ENCODE measurements at places on chromosomes 3 and 15.

DNA sequence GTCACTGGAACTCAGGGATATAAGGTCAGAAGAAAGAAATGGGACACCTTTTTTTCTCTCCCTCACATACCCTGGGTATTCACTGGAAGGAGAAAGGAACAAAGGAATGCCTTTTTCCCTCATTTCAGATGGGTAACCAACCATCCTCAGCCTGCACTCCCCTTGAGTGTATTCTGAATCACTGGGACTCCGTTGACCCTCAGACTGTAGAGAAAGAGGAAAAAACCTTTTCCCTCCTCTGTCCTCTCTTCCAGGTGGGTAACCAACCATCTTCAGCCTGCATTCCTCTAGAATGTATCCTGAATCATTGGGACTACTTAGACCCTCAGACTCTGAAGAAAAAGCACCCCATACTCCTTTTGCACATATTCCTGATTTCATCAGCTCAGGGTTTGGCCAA, 11.4 kb downstream of the PRR20G start:
- DNase-seq, result no peak

- DNase-seq, result no peak
These were observed 101.6 kb upstream of the ANKRD28 start for GRCh38 chr3:15899388-15899787.

GRCh38 chr3:147651107-147651778, 242.1 kb downstream of the ZIC1 start:
- no peak for DNase-seq

DNA sequence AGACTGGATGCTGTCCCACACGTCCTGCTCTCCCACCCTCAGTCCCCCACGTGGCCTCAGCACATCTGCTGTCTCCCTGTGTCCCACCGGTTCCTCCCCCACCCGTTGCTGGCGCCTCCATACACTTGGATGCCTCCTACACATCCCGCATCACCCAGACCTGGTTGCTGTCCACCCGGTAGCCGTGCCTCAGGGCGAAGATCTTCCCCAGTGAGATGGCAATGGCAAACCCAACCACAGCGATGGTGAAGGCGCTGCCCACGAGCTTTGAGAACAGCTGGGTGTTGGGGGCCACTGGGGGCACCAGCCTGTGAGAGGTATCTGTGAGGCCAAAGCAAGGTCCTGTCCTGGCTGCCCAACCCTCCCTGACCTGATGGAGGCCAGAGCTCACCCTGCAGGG, 4.4 kb downstream of the SLC26A6 start:
- no peak for DNase-seq

DNA sequence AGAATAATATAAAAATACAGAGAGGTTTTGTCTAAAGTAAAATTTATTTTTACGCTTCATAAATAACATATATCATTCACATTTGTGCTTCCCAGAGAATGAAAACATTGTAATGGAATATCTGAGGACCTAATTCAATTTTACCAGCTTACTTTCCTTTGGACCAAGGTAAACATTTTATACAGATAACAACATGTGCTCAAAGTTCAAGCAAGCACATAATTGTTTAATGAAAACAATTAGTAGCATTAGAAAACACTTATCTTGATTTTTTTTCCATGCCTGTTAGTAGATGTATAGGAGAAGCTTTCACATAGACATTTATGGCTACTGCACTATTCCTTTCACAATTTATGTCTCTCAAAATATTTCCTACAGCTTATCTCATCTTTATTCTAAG, 400.0 kb downstream of the ZIC1 start:
- DNase-seq, result no peak

- no peak for DNase-seq
These were observed 77.5 kb upstream of the CADM2 start for GRCh38 chr3:84881288-84881687.

DNA sequence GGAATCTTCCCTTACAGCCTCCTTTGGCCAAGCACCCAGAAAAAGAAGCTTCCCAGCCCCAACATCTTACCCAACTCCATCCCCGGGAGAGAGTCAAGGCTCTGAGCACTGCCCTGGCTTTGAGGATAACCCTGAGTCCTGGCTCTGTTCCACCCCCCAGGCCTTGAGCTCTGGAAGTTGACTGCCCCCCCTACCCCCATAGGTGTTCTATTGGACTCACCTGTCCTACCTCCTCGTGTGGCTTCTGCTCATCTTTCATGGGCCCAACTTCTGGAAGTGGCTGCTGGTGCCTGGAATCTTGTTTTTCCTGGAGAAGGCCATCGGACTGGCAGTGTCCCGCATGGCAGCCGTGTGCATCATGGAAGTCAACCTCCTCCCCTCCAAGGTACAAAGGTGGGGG, 22.3 kb downstream of the NOX5 start:
- DNase-seq, result no peak

DNA sequence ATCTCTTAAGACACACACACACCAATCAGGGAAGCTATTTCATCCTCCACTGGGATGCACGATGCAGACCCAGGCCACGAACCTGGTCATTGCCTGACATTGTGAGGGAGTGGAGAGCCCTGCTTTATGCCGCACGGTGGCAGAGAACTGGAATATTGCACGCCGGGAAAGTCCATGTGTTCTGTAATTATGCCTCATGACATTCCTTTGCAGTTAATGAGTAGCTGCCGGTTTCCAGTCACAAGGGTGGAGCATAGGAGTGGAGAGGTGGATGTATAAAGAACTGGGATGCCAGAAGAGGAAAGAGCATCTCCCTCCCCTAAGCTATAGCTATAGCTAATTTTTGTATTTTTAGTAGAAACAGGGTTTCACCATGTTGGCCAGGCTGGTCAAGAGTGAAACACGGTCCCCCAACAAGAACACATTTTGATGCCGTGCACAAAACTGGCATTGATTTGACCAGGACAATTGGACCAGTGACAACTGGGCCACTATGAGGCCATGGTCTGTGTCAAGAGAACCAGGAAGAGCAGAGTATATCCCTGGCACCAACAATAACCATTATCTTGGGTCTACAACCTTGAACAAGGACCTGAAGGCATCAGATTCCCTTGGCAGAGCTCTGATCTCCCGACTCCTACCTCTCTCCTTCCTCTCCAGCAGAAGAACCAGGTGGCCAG, 51.4 kb downstream of the SH3BP5 start:
- no peak for DNase-seq

GRCh38 chr3:96449346-96449745, 365.0 kb upstream of the EPHA6 start:
- no peak for DNase-seq

GRCh38 chr3:65979731-65980130, 59.0 kb downstream of the MAGI1 start:
- no peak for DNase-seq

DNA sequence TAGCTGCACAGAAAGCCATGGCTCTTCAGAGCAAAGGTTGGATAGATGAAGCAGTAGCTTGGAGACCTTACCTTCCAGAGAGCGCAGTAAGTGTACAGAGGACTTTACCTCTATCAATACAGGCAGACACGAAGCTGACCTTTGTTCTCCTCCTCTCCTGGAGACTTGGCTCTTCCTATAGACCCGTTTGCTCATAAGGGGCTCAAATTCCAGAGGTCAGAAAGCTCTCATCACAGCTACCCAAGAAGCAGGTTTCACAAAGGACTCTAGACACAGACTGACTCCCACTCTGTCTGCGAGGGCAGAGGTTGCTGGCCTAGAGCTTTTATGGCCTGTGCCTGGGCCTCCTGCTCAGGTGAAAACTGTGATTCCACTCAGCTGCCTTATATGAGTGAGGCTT, 35.4 kb upstream of the TOPAZ1 start:
- no peak for DNase-seq

DNA sequence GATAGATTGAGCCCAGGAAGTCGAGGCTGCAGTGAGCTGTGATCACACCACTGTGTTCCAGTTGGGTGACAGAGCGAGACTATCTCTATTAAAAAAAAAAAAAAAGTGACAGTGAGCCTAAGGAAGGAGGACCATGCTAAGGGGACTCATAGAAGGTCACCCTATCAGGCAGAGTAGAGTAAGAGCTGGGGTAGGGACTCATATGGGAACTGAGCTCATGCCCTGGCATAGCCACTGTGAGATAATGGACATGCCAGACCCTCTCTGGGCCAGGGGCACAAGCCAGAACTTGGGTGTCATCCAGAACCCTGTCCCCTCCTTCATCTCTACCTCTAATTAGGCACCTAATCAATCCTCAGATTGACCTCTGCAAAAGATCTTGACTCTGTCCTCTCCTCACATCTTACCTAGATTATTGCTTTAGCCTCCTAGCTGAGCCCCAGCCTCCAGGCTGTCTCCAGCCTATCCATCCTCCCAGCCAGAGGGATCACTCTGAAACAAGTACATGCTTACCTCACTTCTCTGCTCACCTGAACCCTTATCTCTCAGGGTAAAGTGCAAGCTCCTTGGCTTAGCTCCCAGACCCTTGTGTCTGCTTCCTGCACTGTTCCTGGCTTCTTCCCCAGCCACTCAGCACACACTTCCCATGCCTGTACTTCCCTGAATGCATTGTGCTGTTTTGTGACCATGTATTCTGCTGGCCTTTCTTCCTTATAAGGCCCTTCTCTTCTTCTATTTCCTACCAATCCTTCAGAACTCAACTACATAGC, 76.4 kb downstream of the DAPK2 start:
- no peak for DNase-seq

DNA sequence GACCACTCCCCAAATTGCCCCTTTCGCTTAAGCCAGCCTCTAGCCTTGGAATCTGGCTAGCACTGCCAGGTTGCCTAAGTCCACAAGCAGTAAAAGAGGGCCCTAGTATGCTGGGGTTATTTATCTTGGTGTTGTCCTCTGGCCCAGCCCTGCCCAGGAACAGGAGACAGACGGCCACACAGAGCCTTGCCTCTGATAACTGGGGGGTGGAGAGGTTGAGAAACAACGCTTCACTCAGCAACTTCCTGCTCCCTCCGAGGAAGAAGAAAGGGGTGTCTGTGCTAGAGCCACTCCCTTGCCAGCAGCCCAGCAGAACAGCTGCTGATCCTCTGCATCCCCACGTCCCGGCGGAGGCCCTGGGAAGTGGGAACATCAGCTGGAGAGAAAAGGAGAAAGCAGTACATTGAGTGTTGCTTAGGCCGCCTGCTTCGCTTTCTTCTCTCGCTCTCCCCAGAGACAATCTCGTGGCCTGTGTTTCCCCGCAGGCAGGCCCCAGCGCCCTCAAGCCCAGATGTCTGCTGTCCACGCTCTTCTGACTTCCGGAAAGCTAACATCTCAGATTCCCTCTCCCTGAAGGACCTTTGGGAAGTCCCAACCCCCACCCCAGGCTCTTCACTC, 22.6 kb upstream of the C3orf70 start:
- DNase-seq, result no peak

DNA sequence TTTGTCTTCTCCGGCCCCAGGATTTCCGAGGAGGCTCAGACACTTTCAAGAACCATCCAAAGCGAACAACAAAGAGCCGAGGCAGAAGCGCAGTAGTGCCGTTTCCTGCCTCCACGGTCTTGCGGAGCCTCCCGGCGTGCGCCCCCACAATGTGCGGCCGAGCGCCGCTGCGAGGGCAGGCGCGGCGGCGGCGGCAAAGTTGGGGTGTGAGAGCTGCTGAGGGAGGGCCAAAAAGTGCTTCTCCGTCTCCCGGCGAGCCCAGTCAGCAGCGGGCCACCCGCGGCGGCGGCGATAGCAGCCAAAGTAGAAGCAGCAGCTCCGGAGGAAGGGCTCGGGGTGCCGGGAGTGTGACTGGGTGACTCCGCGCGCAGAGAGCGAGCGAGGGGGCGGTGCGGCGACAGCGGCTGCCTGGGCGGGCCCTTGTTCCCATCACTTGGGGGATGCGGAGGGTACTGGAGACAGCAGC, 749.1 kb downstream of the ROBO1 start:
- DNase-seq, result peak; percentile 12

GRCh38 chr3:126064627-126065258, 19.2 kb downstream of the SLC41A3 start:
- no peak for DNase-seq

DNA sequence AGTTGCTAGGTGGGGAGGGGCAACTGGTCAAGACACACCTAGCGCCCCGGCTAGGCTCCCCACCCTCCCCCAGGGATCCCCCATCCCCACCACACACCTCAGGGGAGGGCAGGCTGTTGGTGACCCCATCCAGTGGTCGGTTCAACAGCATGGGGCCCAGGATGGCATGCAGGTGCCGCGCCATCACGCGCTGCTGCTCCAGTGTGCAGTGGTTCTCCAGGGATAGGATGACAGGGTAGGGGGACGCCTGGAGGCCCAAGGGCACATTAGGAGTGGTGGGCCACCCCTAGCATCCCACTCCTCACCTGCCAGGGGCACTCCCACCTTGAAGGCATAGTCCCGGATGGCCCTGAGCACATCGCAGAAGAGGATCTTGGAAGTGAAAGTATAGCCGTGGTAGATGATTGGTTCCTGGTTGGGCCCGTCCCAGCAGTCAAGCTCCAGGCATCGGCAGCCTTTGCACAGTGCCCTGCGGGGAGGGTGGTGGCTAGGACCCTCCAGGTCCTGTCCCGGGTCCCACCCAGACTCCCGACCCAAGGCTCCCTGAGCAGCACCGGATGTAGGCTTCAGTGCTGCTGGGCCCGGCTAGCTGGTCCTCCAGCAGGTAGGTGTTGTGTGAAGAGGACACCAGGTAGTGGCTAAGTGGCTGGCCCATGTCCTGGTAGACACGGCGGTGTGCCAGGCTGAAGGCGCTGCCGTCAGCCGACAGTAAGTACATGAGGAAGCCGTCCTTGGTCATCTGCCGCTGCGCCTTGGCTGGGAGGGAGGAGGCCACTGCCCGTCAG, 19.4 kb downstream of the VILL start:
- DNase-seq, result no peak

DNA sequence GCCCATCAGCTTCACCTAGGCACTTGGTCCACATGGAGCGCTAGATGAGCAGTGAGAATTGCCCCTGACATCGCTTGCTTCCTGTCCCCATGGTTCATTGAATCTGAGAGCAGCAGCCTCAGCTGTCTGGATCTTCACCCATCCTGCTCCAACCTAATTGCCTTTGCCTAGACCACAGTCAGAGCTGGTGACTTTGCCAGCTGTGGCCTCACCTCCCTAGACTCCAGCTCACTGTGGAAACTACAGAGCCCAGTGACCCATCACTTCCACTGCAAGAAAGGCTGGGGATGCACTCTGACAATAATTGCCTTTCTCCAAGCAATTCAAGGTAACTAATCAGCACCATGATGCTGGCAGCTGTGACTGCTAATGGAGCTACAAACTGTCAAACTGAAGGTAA, 30.6 kb upstream of the SLC6A1 start:
- no peak for DNase-seq
